Natural killer cell treated with Interleukin-12 subunit alpha and Interleukin-12 subunit beta and Interleukin-15 and Interleukin-18, amount 100 ng/mL, for 72 hours (primary cell): ENCODE measurements at places on chromosomes 2 and 18. TPM values are rescaled to one million over a fixed set of nuclear protein-coding genes. Genes with fewer than 3 reads are reported as not detected.
A peak's percentile ranks its signal among the peaks of the same experiment; 100 is the strongest.

Gene RPL31
- total RNA-seq: 1,027 TPM

GRCh38 chr2:171587567-171587966, 65.3 kb downstream of the CYBRD1 start:
- DNase-seq: no peak

GRCh38 chr2:56040834-56041233, 117.3 kb upstream of the EFEMP1 start:
- no peak for DNase-seq

- no peak for DNase-seq
Observed at GRCh38 chr2:212392544-212392943, 146.1 kb downstream of the ERBB4 start.

- peak; percentile 16 for DNase-seq
Observed at GRCh38 chr2:84885111-84885510, 4.2 kb upstream of the TRABD2A start.

Gene AQP12A
- not detected for total RNA-seq

GRCh38 chr2:214193943-214194342, 216.9 kb upstream of the VWC2L start:
- no peak for DNase-seq

Gene TOGARAM2
- total RNA-seq: 6.8 TPM

DNA sequence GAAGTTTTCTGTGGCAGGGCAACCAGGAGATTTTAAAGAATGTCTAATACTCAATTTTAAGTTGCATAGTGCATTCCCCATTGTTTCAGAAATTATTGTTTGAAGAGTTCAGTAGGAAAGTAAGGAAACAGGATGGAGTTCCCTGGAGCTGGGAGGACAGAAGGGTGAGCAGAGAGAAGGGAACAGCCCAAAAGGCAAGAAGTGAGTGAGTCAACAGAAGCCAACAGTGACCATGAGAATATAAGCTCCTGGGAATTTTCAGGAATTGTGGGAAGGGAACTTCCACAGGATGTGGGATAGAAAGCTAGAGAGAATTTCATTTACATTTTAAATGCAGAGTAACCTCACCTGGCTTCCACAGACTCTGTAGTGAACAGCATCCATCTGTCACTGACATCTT, 268.1 kb upstream of the ATP5MC3 start:
- no peak for DNase-seq
